ENCODE measurements at places on chromosomes 1 and 21.

DNA sequence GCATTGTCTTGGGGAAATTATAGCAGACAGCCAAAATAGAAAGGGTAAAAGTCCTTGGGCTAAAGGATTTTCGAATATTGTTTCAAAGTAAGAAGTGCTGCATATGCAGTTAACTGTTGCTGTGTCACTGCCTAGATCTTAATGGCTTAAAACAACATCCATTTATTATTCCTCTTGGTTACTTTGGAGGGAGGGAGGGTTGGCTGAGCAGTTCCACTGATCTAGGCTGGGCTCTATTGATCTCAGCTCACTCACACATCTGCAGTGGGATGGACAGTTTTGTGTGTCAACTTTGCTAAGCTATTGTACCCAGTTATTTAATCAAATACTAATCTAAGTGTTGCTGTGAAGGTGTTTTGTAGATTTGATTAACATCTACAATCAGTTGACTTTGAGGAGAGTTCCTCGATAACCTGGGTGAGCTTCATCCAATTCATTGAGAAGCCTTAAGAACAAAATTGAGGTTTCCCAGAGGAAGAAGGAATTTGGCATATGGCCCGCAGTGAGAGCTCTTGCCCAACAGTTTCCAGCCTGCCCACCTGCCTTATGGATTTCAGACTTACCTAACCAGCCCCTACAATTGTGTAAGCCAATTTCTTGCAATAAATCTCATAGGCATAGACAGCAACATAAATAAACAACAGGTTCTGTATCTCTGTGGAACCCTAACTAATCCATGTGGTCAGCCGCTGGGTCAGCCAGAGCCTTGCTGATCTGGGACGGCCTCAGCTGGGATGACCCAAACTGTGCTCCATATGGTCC lies 187.3 kb downstream of the AK5 start:
- peak; percentile 47 for DNase-seq

GRCh38 chr1:177206831-177207355 lies 36.1 kb downstream of the BRINP2 start:
- DNase-seq = peak; percentile 68

GRCh38 chr1:44820328-44821239 lies 12.3 kb downstream of the BTBD19 start:
- DNase-seq = no peak

DNA sequence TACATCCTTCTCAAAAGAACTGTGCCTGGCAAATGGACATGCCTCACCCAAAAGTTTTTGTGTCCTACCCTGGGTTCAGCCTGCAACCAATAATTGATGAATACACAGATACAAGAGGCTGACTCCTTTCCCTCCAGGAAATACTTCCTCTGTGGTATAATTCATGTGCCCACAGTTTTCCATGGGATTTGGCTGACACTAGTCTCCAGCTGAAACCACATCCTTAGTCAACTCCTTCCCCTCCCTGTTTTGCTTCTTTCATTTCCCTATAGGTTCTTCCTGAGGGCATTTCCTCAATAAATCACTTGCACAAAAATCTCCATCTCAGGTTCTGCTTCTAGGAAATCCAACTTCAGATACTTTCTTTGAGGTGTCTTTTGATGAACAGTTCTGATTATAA lies 436.6 kb upstream of the C1orf87 start:
- no peak for DNase-seq

- DNase-seq = no peak
Measured at GRCh38 chr1:12591267-12591938, 26.6 kb downstream of the DHRS3 start.

Data from mesenchymal stem cell (in vitro differentiated cells and primary cell).